ENCODE measurements at places on chromosomes 13 and 19.

DNA sequence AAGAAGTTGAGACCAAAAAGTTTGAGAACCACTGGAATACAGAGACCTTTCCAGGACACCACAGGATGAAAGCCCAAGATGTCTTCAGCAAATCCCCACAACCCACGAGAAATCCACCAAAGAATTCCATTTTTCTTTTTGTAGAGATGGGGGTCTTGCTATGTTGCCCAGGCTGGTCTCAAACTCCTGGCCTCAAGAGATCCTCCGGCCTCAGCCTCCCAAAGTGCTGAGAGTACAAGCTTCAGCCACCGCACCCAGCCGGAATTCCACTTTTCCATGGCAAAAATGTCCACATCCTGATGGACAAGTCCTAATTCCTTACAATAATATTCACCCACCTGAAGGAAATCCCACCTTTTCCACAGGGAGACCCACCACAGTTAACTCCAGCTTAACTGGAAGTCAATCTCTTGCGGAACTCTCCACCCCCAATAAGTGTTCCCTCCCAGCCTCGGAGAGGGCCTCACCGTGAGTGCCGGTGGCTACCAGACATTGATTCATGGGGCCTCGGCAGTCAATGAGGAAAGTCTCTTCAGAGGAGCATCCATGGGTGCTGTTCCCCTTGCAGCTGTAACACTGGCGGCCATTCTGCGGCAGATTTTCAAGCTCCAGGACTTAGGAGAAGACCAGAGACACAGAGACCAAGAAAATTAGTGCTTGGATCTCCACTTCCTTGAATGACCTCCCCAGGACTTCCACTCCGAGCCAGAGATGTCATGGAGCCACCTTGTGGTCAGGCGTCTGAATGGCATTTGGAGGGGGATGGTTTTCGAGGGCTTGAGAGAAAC, 12.3 kb upstream of the CADM4 start:
- DNase-seq = peak; percentile 18

GRCh38 chr13:95642999-95643398, 1.5 kb downstream of the DZIP1 start:
- DNase-seq = no peak

DNA sequence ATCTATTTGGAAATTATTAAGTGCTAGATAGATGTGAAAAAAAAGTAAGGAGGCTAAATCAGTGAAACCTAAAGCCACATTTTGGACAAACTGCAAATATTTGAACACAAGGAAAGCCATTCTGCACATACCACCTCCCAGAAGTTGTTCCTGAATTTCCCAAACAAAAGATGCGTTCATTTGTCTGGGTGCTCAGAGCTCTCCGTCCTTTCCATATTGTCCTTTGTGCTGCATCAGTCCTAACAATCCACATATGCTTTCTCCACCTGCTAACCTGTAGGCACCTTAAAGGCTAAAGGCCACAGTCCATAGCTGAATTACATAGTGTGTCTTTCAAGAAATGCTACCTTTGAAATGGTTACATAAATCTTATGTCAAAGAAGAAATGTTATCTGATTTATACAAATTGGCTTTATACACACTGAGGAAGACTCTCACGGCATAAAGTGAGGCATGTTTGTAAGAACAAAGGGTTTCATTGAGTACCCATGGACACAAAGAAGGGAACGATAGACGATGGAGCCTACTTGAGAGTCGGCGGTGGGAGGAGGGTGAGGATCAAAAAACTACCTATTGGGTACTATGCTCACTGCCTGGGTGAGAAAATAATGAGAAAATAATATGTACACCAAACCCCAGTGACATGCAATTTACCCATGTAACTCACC, 182.0 kb downstream of the RGCC start:
- DNase-seq = no peak

DNA sequence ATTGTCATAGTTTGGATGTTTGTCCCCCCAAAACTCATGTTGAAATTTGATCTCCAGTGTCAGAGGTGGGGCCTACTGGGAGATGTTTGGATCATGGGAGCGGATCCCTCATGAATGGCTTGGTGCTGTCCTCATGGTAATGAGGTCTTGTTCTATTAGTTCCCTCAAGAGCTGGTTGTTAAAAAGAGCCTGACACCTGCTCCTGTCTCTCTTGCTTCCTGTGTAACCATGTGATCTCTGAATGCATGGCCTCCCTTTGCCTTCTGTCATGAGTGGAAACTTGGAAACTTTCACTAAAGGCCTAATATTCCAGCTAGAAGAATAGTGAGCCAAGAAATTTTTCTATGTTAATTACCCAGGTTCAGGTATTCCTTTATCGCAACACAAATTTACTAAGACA, 311.4 kb upstream of the ATXN8OS start:
- DNase-seq = no peak

- no peak for DNase-seq
Observed at GRCh38 chr19:15913830-15914229, 16.0 kb upstream of the CYP4F2 start.

DNA sequence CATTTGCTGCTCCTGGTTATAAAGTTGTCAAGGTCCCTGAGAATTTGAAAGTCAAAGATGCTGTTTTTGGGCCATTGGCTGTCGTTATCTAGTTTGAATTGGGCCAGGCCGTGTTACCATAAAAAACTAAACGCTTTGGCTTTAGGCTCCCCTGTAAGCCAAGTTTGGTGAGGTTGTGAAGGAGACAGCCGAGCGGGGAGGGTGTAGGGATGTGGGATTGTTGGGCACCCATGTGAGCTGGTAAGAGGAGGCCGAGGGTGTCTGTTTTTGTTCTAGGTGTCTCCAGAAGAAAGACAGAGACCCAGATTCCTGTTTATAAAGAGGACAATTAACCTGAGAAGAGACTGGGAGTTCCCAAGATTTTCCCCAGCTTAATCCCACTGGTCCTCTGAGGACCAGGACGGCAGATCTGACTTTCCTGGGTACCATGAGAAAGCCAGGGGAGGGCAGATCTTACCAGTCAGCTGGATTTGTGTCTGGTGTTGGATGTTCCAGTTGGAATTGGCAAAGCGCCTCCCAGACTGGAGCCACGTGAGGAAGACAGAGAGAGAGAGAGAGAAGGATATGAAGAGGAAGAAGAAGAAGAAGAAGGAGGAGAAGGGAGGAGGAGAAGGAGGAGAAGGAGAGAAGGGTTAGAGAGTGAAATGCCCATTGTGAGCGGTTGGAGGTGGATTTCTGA, 25.1 kb downstream of the TMEM255B start:
- no peak for DNase-seq

DNA sequence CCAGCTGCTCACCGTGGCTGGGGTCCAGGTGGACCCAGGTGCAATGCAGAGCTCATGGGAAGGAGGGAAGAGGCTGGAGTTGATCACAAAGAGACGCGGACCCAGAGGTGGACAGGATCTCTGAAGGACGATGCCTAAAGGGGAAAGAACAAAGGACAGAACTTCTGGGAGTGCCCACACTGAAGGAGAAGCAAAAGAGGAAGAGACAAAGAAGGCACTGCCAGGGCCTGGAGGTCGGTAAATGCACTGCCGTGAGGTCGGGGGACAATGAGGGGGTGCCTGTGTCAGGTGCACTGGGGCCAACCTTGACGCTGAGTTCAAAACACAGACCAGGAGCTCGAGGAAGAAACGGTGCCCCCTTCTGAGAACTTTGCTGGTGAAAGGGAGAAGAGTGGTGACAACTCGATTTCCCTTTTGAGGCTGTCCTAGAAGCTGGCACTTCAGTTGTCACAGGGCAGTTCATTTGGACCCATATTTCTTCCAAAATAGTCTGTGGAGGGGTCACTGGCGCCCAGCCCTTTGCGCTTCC, 55.6 kb downstream of the GJA3 start:
- DNase-seq = no peak

DNA sequence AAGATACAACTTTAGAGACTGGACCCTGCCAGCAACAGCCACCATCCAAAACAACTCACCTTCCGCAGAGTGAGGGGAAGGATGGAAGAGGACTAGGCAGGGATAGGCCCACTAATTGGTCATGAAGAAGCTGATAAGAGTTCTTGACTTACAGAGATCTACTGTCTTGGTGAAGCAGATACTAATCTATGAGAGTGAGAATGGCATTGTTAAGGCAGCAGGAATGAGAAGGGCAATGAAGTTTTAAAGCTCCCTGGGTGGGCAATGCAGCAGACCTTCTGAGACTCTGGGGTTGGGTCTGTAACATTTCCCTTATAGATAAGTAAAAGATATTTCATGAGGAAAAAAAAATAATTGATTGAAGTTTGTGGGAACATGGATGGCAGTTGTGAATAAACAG, 63.7 kb downstream of the KLF12 start:
- no peak for DNase-seq

GRCh38 chr19:664913-665443, 2.0 kb upstream of the RNF126 start:
- peak; percentile 61 for DNase-seq

Measured in activated CD4-positive, CD25-positive, alpha-beta regulatory T cell treated with anti-CD3 and anti-CD28 coated beads, Interleukin-2, amount 50 U/mL, for 16 hours (primary cell).